ENCODE measurements at places on chromosomes 5 and 9.

- no peak for DNase-seq
Measured at GRCh38 chr5:126106029-126106428, 317.2 kb upstream of the GRAMD2B start.

DNA sequence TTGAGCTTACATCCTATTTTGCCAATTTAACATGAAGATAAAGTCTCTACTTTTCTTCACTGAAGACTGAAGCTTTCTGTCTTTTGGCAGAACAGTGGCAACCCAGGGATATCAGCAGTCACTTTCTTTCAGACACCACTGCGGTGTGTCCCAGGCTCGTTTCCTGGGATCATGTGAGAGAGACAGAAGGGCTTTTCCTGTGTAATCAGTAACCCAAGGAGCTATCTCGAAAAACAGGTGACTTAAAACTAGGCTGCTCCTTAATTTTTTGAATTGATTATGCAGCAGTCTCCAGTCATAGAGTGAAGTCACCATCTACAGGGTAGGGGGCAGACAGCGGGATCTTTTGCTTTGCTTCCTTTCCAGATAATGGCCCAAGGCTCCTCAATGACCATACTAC is 68.5 kb downstream of the ZNF462 start:
- DNase-seq = no peak

- DNase-seq = no peak
Measured at GRCh38 chr5:136620016-136620419, 254.7 kb upstream of the TRPC7 start.

DNA sequence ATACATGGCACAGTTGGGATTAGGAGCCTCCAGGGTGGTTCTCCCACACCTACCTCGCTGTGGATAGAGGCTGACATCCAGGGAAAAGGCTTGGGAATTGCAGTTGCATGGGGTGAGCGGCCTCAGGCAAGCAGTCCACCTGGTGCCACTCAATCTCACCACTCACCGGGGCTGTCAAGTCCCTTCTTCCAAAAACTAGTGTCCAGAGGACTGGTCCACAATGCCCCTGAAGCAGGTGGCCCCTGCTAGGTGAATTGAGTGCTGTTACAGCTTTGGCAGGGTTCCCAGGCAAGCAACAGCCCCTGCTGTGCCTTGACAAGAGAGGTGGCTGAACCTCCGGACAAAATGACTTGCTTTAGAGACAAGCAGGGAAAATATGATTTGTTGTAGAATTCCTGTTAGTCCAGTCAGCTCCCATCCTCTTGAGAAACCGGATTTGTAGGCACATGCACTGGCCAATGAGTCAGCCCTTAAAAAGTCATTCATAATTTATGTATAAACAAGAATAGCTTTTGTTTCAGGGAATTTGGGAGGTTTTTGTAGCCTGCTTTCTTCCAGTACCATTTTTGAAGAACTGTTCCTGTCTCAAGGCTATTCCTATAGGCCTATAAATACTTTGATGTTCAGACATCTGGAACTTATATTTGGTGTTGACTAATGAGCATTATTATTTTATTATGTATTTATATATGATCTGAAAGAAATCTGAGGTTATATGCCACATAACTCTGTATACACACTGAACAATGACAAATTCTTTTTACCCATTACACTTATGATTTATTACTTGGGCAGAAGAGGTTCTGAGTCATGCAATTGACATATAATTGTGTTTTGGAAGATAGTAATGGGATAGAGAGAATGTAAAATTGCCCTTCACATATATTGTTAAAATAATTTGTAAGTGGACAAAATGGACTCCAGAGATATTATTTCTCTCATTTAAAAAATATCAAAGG is 411.1 kb downstream of the ACTL7B start:
- no peak for DNase-seq

GRCh38 chr9:121691890-121692289 is 40.5 kb downstream of the DAB2IP start:
- no peak for DNase-seq

DNA sequence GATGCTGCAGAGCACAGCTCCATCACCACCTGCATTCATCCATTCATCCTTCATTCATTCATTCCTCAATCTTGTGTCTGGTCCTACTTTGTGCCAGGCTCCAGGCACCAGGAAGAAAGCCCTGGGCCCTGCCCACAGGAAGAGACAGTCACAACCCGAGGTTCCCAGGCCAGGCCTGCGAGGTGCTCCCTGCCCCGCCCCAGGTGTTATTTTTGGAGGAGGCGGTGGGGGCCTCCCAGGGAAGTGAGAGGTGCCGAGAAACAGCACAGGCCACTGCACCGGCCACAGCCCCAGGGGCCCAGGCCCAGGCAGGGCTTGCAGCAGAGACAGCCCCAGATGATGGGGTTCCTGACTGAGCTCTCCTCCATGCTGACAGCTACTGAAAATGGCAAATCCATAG is 33.4 kb downstream of the VAV2 start:
- DNase-seq = no peak

- DNase-seq = no peak
Measured at GRCh38 chr5:86407711-86408110, 210.0 kb upstream of the COX7C start.

DNA sequence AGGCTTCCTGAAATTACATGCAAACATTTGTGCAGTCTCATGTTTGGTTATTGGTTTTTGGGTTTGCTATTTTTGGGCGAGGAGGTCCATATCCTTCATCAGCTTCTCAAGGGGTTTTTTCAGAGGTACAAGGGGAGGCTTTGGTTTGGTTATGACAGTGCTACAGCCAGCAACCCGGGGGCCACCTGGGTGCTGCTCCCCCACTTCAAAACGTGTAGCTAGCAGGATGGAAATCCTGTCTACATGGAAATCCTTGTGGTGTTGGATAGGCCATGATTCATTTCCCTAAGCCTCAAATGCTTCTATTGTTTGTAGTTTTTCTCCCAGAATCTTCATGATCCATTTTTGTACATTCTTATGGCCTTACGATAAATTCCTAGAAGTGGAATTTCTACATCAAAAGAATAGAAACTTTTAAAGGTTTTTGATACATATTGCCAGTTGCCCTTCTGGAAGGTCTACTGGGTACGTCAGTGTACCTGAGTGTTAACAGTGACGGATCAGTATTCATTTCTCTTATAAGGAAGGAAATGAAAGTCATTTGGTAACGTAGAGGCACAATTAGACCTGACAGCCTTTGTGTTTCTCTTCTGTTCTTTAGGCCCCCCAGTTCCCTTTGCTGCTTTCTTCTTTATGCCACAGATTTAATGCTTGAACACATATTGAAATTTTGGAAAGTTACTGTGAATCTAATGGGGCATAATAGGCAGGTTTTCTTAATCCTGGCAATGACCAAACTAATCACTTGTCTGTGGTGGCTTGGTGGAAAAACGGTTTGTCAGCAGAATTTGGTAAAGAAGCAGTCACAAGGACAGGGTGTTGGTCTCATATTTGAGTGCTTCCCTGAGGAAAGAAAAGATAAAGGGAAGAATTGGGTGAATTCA is 69.7 kb upstream of the ABL1 start:
- no peak for DNase-seq

DNA sequence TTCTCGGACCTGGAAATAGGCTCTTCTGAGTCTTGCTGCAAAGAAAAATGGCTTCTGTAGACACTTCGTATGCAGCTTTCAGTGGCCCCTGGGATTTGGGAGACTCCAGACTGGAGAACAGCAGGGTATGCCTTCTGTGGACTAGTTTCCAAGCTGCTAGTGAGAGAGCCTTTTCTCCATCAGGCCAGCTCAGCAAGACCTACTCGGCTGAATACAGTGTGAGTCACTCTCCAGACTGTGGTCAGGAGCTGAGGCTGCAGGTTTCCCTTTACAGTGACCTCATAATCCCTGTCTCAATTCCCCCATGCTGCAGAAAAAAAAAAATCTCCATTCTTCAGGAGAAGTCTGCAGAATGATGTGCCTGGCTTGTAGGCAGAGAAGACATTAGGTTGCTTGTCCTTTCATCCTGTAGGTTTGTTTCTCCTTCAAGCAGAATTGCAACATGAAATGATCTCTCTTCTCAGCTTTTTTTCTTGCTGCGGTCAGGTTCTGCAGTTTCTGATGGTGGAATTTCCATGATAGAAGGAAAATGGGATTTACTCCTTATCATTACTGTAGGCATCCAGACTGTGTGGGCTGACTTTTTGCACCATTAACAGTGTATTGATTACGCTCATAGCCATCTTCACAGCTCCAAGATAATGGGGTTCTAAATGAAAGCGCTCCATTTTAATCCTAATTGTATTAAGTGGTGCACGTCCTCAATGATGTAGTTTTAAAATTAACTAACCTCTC is 78.3 kb upstream of the TNFSF8 start:
- DNase-seq = no peak

- no peak for DNase-seq
Measured at GRCh38 chr5:72377910-72378638, 57.9 kb downstream of the PTCD2 start.

GRCh38 chr9:134622896-134623257 is 18.7 kb upstream of the COL5A1 start:
- DNase-seq = no peak
